DMS79 treated with DMSO at 0.1 percent for 48 hours (cell line): ENCODE measurements at places on chromosomes 11 and 22.
A peak's percentile ranks its signal among the peaks of the same experiment; 100 is the strongest.

DNA sequence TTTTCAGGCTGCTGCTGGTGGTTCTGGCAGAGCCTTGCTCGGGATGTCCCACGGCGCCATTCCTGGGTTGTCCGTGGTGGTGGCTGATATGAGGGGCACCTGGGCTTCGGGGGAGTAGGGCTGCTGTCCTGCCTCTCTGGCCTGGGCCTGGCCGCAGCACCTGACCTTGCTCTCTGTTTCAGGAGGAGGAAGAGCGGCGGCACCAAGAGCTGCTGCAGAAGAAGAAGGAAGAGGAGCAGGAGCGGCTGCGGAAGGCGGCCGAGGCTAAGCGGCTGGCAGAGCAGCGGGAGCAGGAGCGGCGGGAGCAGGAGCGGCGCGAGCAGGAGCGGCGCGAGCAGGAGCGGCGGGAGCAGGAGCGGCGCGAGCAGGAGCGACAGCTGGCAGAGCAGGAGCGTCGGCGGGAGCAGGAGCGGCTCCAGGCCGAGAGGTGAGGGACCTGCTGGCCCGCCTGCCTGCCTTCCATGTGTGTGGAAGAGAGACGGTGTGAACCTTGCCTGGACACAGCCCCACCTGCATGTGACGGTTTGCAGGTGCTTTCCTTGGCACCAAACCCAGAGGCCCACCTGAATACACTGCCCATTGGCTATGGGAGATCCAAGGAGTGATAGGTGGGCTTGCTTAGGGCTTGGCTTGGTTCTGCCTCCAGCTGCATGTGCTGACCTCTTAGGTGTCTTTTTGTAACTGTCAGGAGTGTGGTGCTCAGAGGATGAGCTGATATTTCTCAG lies 22.8 kb downstream of the INCENP start:
- no peak for DNase-seq

DNA sequence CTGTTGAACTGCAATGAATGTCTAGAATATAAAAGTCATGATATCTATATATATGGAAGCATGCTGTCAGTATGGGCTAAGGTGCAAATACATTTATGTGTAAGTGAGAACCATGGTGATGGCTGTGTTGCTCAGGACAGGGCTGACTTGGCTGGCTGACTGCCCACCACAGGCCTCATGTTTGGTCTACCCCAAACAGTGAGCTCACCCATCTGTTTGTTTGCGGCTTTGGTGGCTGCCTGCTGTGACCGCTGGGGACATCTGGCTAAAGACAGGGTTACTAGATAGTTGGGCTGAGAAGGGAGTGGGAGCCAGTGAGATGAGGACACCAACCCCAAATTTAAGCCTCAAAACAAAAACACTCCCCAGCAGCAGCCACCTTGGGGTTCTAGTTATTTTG lies 6.3 kb downstream of the CD44 start:
- no peak for DNase-seq

GRCh38 chr22:43852573-43853327 lies 9.6 kb downstream of the SULT4A1 start:
- DNase-seq = no peak

DNA sequence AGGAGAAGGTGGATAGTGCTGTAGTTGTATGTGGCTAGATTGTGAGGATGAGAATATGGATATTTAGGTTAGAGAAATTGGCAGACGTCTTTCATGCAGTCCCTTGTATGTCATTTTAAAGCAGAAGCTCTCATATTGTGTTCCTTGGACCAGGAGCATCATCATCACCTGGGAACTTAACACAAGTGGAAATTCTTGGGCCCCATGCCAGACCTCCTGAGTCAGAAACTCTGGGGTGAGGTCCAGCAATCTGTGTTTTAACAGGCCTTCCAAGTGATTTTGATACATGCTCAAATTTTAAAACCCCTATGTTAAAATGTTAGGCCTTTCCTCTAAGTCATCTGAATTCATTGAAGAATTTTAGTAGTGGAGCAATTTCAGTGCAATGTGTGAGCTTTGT lies 34.8 kb downstream of the JHY start:
- peak; percentile 58 for DNase-seq

DNA sequence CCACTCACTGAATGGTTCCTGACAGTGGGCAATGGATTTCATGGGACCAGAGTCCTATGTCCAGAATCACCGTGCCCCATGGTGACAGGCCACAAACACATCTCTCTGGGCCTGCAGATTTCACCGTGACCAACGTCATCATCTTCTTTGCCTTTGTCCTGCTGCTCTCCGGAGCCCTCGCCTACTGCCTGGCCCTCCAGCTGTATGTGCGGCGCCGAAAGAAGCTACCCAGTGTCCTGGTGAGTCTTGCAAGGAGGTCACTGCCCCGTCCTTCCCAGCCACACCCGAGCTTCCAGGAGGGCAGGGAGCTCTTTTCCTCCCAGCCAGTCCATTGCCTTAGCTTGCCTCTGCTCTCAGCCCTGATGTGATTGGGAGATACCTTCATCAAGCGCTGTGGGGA lies 9.3 kb downstream of the IL10RA start:
- no peak for DNase-seq

DNA sequence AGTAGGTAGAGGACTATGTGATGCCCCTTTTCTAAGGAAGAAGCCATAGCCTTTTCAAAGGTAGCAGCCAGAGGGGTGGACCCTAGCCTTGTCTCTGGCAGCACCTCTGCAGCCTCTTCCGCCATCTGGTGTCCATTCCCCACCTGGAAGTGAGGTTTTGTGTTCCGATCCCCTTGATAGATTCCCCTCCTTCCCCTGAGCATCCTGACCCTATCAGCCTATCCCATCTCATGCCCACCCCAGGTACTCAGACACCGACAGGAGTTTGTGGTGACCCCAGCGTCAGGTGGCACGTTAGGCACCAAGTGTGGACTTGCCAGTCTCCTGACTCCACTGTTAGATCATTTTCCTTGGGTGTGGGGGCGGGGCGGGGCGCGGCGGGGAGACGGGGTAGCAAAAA lies 398 bp upstream of the FAM89B start:
- peak; percentile 43 for DNase-seq

GRCh38 chr22:26452236-26453016 lies 23.4 kb downstream of the ASPHD2 start:
- no peak for DNase-seq

GRCh38 chr11:74476536-74476935 lies 9.2 kb upstream of the KCNE3 start:
- DNase-seq = no peak

GRCh38 chr22:37275622-37276021 lies 6.7 kb upstream of the CYTH4 start:
- no peak for DNase-seq

GRCh38 chr11:73350908-73351636 lies 25.1 kb upstream of the RELT start:
- DNase-seq = peak; percentile 78

DNA sequence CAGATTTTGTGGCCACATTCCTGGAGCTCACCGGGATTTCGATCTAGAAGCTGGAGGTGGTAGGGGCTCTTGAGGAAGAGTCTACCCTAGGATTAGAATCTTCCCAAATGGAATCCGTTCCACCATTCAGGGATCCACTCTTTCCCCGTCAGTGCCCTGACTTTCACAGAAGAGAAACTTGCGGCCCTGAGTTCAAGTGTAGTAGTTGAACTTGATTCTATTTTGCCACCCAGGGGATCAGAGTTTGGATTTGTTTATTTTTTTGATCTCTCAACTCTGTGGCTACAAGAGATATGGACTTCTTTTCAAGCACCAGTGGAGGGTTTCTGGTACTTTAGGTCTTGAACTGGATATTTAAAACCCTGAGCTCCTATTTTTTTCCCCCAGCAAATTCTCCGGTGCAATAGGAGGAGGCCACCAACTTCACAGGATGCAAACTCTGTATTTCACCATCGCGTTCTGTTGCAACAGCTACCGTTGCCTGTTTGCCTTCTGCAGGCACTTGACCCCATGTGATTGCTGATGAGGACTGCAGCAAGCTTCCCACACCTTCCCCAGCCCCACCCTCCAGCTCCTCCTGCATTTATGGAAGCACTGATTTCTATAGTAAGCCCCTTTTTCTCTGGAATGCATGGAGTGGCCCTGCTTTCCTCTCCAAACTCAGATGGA lies 14.8 kb upstream of the MRGPRF start:
- DNase-seq = no peak

DNA sequence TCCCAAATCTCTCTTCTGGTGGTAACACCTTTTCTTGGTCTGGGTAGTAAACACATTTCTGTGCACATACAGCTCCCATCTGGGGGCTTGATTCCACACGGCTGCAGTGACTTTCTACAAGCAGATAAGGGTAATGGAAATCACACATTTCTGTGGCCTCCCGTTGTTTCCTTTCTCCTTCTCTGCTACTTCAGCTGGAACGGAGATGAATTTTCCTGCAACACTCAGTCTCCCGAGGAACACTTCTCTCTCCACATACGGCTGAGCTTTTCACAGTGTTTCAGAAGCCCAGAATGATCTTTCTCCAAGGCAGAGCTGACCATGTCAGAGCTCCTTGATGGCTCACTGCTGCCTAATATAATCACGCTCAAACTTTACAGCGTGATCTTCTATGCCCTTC lies 364.3 kb upstream of the NARS2 start:
- DNase-seq = peak; percentile 51

GRCh38 chr22:45776313-45776585 lies 104.6 kb downstream of the ATXN10 start:
- no peak for DNase-seq

DNA sequence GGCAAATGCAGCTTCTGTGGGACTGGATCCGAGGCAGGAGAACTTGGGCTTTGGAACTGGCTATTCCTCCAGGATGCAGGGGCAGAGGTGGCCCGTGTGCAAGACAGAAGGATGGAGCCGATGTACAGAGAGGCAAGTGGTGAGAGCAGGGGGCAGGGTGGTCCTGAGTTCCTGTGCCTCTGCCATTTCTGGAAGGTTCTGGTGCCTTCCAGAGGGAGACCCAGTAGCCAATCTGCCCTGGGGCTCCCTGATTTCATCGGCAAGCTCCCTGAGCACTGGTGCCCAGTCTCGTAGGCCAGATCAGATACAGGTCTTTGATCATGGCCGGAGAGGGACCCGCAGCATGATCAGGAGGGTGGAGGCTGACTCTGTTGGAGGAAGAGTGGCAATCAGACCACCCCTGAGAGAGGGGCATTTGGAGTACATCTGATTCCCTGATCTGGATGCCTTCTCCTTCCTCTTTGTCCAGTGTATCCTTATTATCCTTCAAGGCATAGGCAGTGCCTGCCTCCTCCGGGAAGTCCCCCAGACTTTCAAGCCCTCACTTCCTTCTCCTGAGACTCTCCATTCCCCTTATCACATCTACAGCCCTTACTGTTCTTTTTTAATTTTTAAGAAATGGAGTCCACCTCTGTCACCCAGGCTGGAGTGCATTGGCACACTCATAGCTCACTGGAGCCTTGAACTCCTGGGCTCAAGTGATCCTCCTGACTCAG lies 9.7 kb downstream of the MRGPRD start:
- no peak for DNase-seq

GRCh38 chr22:32754413-32755041 lies 47.0 kb upstream of the TIMP3 start:
- DNase-seq = no peak

DNA sequence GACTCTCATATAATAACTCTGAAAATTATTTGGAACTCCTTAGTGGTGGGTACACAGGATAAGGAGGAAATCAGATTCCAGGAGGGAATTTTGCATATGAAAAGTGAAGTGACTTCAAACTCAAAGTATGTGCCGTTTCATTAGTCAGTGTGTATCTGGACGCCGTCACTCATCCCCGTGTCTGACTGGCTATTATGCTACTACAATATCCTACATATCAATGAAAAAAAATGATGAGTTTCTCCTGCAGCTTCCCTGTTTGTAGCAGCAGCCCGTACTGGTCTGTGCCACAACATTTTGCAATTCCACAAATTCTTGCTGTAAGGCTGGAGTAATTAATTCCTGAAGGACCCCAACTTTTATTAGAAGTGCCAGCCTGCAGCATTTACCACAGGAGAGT lies 16.5 kb downstream of the WT1 start:
- DNase-seq = no peak

DNA sequence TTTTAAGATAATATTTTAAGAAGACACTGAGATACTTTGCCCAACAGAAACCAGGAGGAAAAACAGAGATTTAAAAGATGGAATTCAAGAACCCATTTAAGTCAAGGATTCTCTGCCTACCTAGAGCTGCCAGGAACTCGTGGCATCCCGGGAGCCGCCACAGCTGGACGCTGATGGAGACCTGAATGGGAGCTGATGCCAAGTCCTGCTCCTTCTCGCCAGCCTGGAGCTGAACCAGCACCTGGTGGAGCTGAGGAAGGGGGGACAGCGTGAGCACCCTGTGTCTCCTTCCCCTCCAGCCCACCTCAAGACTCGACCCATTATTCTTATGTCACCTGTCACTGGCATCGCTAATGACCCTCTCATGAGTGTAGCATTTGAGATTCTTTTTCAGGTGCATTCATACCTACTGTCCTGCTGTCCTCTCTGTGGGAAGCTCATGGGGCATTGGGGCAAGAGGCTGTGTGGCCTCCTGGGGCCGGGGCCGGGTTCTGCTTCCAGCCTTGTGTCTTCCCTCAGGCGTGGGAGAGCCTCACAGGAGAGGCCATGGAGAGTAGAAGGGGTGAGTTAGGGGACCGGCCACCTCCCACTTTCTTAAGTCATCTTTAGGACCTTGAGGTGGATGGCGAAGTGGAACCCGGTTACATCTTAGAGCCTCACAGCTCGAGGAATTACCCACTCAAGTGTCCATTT lies 70.8 kb upstream of the PITPNB start:
- no peak for DNase-seq

DNA sequence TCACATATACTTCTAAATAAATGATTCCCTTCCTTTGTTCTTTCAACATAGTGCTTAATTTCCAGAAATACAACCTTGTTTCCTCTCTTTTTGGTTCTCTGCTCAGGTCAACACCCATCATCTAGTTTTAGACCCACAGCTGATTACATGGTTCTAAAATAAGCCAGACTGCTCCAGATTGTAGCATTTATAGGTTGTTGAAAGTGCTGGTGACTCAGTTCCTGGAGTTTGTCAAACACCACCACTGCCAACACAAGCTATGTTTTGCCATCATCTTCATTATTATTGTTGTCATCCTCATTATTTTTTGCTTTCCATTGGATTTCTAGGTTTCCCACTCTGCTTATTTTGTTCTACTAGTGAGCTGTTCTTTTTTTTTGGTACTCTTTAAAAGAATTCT lies 22.3 kb upstream of the MMP20 start:
- DNase-seq = no peak

GRCh38 chr22:16975155-16975885 lies 32.7 kb downstream of the GAB4 start:
- DNase-seq = no peak

- DNase-seq = no peak
Measured at GRCh38 chr11:34790620-34791019, 125.6 kb downstream of the APIP start.

DNA sequence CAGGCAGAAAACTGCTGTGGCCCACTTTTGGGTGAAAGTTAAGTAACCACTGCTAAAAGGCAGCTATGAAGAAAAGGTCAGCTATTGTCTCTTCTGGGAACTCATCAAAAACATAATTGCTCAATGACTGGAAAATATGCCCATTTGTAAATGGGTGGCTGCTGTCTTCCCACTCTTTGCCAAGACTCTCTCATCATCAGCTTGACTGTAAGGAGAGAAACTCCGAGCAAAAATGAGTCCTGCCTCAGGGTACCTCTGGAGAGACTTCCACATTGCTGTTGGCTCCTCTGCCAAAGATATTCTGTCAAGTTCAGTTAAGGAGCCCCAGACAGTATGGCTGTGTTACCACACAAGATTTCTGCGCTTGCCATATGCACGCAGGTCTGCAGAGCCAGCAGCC lies 138.7 kb downstream of the BBOX1 start:
- DNase-seq = no peak
